ENCODE measurements at places on chromosomes 2 and 18.

DNA sequence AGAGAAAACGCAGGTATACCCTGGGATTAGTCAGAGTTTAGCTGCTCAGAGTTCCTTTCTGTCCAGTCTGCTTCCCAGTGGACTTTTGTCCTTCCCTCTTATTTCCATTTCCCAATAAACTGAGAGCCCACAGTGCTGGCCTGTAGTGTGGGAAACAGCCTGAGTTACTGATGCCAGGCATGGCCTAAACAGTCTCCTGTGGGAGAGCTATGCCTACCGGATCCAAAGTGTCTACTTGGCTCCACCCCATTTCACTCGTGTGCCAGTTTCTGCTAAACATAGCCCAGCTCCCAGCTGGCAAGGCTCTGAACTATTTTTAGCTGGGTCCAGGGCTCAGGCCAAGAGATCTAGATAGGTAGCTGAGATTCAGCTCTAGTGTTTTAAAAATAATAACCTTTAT lies 15.6 kb upstream of the PPP1CB start:
- DNase-seq, result no peak

GRCh38 chr2:127609031-127609751 lies 36.8 kb upstream of the GPR17 start:
- DNase-seq, result no peak

GRCh38 chr2:63681896-63682295 lies 93.1 kb downstream of the MDH1 start:
- no peak for DNase-seq

- no peak for DNase-seq
Observed at GRCh38 chr2:56244506-56244905, 60.7 kb downstream of the CCDC85A start.

- DNase-seq, result no peak
Observed at GRCh38 chr2:25145803-25146202, 22.6 kb downstream of the POMC start.

DNA sequence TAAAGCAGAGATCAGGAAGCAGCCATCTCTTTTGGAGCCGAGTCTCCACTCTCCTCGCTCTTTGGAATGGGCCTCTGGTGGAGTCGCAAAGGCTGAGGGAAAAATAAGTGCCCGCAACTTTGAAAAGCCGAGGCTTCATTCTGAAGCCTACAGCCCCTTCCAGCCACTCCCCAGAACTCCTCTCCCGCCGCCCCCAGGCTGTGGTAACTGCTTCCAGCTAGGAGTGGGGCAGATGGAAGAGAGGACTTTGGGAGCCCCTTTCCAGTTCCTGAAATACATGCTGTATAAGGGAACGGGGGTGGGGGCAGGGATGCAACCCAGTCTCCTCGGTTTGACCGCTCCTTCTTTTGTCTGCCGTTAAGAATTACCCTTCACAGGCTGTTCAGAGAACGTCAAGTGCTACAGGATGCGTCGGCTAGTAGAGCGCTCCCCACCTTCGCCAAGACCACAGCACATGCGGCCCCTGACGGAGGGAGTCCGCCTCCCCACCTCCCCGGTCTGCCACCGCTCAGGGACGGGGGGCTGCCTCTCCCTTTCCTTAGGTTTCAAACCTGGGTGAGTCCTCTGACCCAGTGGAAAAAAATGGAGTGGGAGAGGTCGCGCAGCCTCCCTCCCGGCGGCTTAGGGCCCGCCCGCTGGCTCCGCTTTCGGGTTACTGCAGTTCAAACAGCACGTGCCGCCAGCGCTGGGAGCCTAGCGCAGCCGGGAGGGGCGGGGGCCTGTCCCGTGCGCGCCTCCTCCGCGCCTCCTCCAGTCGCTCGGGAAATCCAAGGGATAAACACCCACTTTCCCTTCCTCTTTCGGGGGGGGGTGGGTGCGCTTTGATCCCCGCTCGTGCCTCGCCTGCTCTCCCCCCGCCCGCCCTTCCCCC lies 4.9 kb downstream of the CYP26B1 start:
- no peak for DNase-seq
